ENCODE measurements at places on chromosomes 11 and 22. TPM values are rescaled to one million over a fixed set of nuclear protein-coding genes. Genes with fewer than 3 reads are reported as not detected.

The APOA5 gene
- not detected for total RNA-seq

The PLAAT5 gene
- total RNA-seq: not detected

The PELI3 gene
- total RNA-seq: 16.8 TPM

The CHRM1 gene
- not detected for total RNA-seq

All from CD8-positive, alpha-beta T cell (primary cell).